ENCODE measurements at places on chromosomes 3 and 15. TPM values are rescaled to one million over a fixed set of nuclear protein-coding genes. Genes with fewer than 3 reads are reported as not detected.

Gene GOLGA6A
- total RNA-seq, result not detected

Gene PKM
- 2,032 TPM for total RNA-seq

Gene HRG
- not detected for total RNA-seq

Gene GNL3
- 172 TPM for total RNA-seq

Gene SMCO1
- total RNA-seq, result not detected

Gene MYNN
- total RNA-seq, result 14.0 TPM

Gene FGF12
- total RNA-seq, result not detected

Gene CMTM8
- 13.0 TPM for total RNA-seq

Gene STAB1
- 0.14 TPM for total RNA-seq
